A549 treated with RU486 at 1 μM for 4 hours (cell line): ENCODE measurements at places on chromosomes 3 and 15. TPM values are rescaled to one million over a fixed set of nuclear protein-coding genes. Genes with fewer than 3 reads are reported as not detected.

The GASK1A gene
- total RNA-seq, result not detected in 5 replicates

The DOCK3 gene
- 0.27 to 0.39 TPM (median 0.34 TPM) in 5 replicates for total RNA-seq

The IGSF11 gene
- total RNA-seq, result 4.4 to 6.6 TPM (median 5.8 TPM) in 5 replicates

The NECTIN3 gene
- total RNA-seq, result 12.7 to 28.2 TPM (median 26.6 TPM) in 5 replicates

The MTFMT gene
- 24.1 to 33.3 TPM (median 27.4 TPM) in 5 replicates for total RNA-seq

The CHDH gene
- 1.8 to 3.4 TPM (median 2.4 TPM) in 5 replicates for total RNA-seq

The CASR gene
- not detected in 5 replicates for total RNA-seq

The NXPE3 gene
- total RNA-seq, result 21.9 to 25.1 TPM (median 23.4 TPM) in 5 replicates
